ENCODE measurements at places on chromosomes 6 and 20. TPM values are rescaled to one million over a fixed set of nuclear protein-coding genes. Genes with fewer than 3 reads are reported as not detected.

- no peak for DNase-seq
Measured at GRCh38 chr6:42724825-42725224, 2.4 kb upstream of the PRPH2 start.

The TGM2 gene
- 755 TPM for total RNA-seq

DNA sequence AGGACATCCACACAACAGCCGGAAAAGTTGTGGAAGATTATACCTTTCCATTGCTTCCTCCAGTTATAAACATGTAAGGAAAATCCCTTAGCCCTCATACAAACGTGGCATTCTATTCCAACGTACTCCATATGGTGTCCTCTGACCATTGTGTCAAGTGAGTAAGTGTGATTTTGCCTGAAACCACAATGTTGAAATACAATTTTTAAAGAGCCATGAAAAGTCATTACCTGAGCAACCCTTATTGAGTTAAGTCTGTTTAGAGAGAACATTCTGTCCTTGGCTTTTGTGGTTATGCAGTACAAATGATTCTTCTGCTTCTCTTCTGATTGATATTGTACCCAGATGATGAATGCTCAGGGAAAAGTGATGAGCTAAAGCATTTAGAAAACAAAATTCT, 530.1 kb downstream of the HAO1 start:
- no peak for DNase-seq

The NKAIN4 gene
- not detected for total RNA-seq

- no peak for DNase-seq
Measured at GRCh38 chr6:133241086-133241900, at the start of gene EYA4. TSS of gene EYA4 (plus strand) at chr6:133241357. CDS start at chr6:133274781, 33,424 bp downstream.

DNA sequence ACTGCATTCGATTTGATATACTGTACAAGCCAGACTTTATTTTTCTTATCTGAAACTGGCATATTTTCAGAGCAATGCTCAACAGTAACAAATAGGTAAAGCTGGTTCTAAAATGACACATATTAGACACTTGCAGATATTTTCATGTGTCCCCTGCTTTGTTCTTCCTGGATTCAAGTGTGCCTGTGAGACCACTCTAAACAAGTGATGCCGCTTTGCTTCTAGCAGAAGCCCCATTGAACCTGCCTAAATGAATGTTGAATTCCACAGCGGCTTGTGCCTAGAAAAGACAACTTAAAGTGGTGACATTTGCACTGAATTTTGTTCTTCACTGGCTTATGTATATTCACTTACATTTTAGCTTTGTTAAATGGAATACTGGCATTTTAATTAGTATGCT, 115.7 kb downstream of the AKAP7 start:
- no peak for DNase-seq

DNA sequence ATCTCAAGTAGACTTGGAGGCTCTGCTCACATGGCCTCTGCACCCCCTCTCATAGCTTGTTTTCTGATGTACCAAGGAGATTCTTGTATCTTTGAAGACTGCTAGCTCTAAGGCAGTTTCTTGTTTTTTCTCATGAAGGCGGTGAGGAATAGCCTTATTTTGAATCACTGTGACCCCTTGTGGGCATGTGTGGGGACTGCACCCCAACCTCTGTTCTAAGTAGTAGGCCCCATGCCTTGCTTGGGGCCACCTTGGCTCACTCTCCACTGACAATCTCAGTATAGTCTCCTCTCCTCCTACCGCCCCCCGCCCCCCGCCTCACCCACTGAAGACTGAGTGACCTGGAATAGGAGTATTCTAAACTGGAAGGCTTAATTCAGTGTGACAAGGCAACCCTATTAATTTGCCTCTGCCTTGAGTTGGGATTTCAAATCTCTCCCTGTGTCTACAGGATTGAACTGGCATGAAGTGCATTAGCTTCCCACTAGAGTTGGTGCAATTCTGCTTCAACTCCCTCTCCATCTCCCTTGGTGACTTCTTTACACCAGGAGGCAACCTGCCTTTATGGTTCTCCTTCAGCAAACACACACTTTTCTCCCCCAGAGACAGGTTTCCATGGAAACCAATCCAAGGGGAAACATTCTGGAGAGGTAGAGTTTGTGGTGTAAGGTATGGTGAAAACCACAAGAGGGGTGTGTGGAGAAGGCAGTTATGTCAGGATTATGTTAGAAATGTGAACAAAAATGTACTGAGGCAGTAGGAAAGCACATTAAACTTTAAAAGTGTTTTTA, 75.4 kb upstream of the ECI2 start:
- no peak for DNase-seq

DNA sequence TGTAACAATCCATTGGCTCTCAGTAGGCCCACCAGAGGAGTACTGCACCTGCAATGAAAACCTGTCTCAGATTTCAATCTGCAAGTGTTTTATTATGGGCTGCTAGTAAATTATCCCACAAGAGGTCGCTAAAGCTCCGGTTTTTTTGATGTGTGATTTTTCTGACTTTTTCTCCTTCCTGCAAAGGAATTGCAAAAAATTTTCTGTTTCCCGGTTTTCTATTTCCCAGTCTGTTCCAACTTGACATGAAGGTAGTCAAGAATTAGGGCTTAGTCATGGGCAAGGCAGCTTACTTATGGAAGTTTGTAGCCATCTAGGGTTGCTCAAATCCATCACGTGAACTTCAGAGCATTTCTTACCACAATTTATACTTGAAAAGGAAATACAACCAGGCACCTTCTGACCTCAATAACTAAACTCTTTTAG, 38.5 kb upstream of the AHI1 start:
- DNase-seq = no peak
